ENCODE measurements at places on chromosomes 3 and 15. TPM values are rescaled to one million over a fixed set of nuclear protein-coding genes. Genes with fewer than 3 reads are reported as not detected.

Gene TMC3
- total RNA-seq, result not detected

Gene CLCN2
- total RNA-seq, result 5.5 TPM

Gene FES
- 0.79 TPM for total RNA-seq

Gene C3orf85
- total RNA-seq, result not detected

Gene RGMA
- 0.22 TPM for total RNA-seq

Gene PLSCR5
- total RNA-seq, result not detected

Gene TNFSF10
- total RNA-seq, result 0.14 TPM

Gene RYR3
- total RNA-seq, result 0.02 TPM

Gene SCG5
- total RNA-seq, result 2.3 TPM

Gene STAC
- 3.0 TPM for total RNA-seq

Gene LTK
- total RNA-seq, result 0.20 TPM

Gene ARNT2
- 13.2 TPM for total RNA-seq

Gene ADAMTS17
- total RNA-seq, result 0.18 TPM

Gene NPAP1
- total RNA-seq, result not detected

Gene CYP1A2
- not detected for total RNA-seq

Gene CDHR4
- total RNA-seq, result 0.23 TPM

Gene EXD1
- total RNA-seq, result not detected

Gene IMPG2
- 0.04 TPM for total RNA-seq

Gene REC114
- not detected for total RNA-seq

Gene PLEKHO2
- 5.9 TPM for total RNA-seq

Gene OPA1
- 27.0 TPM for total RNA-seq

Gene DPPA2
- not detected for total RNA-seq

Gene CSTA
- total RNA-seq, result 0.75 TPM

Gene NR1I2
- total RNA-seq, result not detected

Gene TRIM42
- total RNA-seq, result not detected

Gene ALG1L2
- total RNA-seq, result not detected

Gene C3orf62
- total RNA-seq, result 1.7 TPM

Gene UACA
- total RNA-seq, result 33.8 TPM

Gene GABRB3
- total RNA-seq, result 59.9 TPM

Gene MITF
- 5.8 TPM for total RNA-seq

Gene ANKRD28
- total RNA-seq, result 46.8 TPM

Gene SENP2
- 19.1 TPM for total RNA-seq

Gene MYLK
- total RNA-seq, result 14.2 TPM

Gene GLDN
- not detected for total RNA-seq

Gene ARRDC4
- 0.18 TPM for total RNA-seq

Gene VEPH1
- total RNA-seq, result 0.27 TPM

Gene THSD4
- total RNA-seq, result 33.5 TPM

Gene PLA1A
- total RNA-seq, result 0.21 TPM

Gene TMEM45A
- 2.7 TPM for total RNA-seq

Gene TUBGCP4
- 7.6 TPM for total RNA-seq

Gene C3orf49
- not detected for total RNA-seq

Gene MUC4
- not detected for total RNA-seq

Gene CASR
- total RNA-seq, result not detected

Gene C3orf22
- total RNA-seq, result not detected

All from A549 treated with ZK216348 at 1 μM for 4 hours (cell line).